ENCODE measurements at places on chromosomes 13 and 19.

DNA sequence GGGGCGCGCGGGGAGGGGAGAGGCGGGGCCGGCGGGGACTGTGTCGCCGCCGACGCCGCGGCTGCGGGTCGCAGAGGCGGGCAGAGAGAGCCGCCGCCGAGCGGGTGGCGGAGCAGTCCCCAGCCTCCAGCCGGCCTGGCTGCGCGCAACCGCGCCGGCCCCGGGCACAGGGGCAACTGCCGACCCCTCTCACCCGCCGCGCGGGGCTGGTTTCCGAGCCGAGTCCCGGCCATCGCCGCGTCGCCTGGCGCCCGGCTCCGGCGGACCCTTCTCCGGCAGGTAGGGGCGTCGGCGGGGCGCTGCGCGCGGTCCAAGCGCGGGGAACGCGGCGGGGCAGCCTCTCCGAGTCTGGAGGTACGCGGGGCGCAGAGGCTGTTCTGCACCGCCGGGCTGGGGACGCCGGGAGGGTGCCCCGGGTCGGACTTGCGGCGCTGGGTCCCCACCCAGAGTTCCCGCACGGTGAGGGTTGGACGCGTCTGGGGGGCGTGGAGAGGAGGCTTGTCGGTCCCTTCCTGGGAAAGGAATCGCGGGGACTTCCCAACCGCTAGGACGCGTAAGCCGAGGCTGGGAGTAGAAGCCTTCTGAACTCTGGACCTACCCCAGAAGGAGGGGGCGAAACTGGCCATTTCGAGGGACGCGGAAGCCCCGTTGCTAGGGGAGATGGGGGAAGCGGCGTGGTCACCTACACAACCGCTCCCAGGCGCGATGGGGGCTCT, 133.6 kb upstream of the MYO16 start:
- no peak for DNase-seq

GRCh38 chr13:76803831-76804230, 82.4 kb downstream of the KCTD12 start:
- DNase-seq = no peak

DNA sequence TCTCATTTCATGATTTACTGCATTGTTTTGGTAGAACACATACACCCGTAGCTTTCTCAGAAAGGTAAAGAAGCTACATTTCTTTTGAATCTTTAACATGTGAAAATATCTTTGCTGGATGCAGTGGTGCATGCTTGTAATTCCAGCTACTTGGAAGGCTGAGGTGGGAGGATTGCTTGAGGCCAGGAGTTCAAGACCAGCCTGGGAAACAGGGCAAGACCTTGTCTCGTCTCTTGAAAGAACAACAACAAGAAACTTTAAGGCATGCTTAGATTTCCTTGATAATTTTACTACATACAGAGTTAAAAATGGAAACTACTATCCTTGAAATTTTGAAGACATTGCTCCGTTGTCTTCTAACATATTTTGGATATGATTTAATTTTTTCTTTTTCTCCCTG, 7.7 kb downstream of the RNF113B start:
- DNase-seq = no peak

GRCh38 chr19:16542045-16542909, at the start of gene CHERP:
CHERP (minus strand) TSS chr19:16542437; CDS start chr19:16542378, 59 bp downstream.
- DNase-seq = peak; percentile 94

- DNase-seq = no peak
Observed at GRCh38 chr13:34868733-34869132, 73.3 kb upstream of the NBEA start.

- no peak for DNase-seq
Observed at GRCh38 chr19:48656840-48657474, 11.0 kb upstream of the CA11 start.

GRCh38 chr19:17553256-17553655, 2.2 kb upstream of the COLGALT1 start:
- no peak for DNase-seq

DNA sequence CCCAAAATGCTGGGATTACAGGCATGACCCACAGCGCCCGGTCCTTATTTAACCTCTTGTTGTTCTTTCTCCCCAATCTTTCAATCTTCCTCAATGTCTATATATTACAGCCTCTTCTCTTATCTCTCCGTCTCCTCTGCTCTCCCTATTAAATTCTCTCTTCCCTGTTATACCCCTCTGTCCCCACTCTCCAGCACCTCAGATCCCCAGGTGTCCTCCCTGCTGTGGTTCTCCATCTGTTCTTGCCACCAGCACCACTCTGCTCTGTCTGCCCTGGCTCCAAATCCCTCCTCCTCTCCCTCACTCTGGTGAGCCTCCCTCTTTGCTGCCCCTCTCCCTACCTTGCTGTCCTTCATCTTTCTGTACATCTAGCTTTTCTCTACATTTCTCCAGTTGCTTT, 1.1 kb downstream of the ZNF600 start:
- no peak for DNase-seq

GRCh38 chr19:55173714-55174409, 6.2 kb downstream of the SYT5 start:
- peak; percentile 65 for DNase-seq

DNA sequence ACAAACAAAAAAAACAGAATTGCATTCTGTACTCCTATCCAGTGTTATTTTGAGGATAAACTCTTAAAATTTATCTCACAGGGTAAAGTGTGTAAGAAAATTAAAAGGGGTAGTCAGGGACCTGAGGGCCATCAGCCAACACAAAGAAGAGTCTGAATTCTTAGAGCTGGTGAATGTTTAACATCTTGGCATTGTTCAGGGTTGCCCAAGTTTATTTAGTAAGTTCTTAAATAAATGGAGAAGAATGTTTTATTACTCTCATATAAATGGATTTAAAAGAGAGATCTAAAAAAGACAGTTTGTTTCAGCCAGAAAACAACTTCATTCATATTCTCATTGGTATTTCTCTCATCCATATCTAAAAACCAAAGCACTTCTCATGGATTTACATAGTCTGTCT, 171.7 kb downstream of the LACC1 start:
- no peak for DNase-seq

GRCh38 chr19:11444059-11444458, 8.6 kb downstream of the PRKCSH start:
- no peak for DNase-seq

DNA sequence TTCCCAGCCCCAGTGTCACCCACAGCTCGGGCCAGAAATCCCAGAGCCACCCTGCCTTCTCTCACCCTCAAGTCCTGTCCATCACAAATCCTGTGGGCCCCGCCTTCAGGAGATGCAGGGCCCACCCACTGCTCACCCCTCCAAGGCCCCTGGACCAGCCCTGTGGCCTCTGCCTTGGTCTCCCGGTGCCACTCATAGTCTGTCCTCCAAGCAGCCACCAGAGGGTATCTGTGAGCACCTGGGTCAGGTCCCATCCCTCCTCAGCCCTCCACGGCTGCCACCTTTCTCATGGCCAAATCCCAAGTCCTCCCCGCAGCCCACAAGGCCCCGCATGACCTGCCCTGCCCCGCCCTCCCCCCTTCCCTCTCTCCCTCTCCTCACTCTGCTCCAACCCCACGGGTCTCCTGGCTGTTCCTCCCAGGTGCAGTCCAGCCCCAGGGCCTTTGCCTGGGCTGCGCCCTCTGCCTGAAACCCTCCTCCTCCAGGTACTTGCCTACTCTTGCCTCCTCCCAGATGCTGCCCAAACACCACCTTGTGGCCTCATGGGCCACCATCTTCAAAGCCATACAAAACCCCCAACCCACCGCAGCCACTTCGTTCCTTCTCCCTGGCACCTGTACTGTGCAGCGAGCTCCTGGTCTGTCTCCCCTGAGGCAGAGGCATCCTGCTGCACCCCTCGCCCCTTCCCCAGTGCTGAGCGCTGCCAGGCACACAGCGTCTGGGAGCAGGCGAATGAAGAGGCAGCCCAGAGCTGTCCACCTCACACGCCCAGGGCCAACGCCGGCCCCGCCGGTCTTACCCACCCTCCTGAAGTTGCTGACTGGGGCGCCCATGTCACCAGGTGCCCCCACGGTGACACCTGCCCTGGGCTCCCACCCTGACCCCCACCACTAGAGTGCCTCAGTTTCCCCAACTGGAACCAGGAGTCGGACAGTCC, 13.2 kb upstream of the UQCR11 start:
- DNase-seq = peak; percentile 72

DNA sequence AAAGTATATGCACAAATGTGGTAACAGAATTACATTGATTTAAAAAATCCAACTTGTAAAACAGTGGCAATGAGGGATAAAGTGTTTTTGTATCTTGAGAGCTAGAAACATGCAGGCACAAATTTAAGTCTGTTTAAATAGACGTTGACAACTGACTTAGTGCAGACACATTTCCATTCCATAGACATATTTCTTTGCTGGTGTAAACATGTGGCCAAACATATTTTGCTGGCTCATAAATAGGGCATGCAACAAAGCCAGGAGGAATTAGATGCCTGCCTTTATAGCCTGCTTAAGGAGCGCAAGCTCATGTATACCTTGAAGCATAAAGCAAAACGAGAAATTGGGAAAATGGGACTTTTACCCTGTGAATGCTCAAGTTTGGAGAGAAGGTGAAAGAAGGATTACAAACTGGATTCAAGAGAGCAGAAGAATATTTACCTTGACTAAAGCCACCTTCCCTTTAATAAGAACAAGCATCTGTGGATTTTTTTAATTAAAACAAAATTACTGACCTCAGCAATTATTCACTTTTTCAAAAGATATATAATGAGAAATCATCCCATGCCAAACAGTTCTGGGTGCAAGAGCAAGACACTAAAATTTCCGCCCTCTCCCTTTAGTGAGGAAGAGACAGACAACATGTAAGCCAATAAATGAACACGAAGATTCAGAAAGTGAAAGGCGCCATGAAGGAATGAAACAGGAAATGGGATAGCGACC, 71.0 kb downstream of the DCT start:
- no peak for DNase-seq

- no peak for DNase-seq
Observed at GRCh38 chr13:112449545-112449930, 73.4 kb downstream of the SPACA7 start.

DNA sequence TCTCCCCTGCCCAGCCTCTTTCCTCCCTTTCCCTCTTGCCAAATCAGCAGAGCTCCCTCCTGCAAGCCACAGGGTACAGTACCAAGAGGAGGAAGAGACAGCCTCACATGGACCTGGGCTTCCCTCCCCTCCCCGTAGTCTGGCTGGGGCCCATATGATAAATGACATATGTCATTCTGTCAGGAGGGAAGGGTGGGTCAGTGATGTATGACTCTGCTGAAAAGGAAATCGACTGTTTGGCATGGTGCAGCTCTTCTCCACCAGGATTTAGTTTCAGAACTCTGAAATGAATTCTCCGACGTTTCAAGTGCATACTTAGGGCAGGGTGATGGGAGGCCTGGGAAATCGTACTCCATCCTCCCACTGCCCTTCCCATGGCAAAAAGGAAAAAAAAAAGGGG, 9.8 kb downstream of the TSHZ3 start:
- DNase-seq = no peak

- DNase-seq = no peak
Observed at GRCh38 chr13:76993021-76993420, 1.1 kb downstream of the CLN5 start.

GRCh38 chr13:38538422-38538821, 148.5 kb upstream of the FREM2 start:
- no peak for DNase-seq

- no peak for DNase-seq
Observed at GRCh38 chr19:43380008-43380407, 26.5 kb downstream of the CD177 start.

- no peak for DNase-seq
Observed at GRCh38 chr13:38570706-38571105, 116.2 kb upstream of the FREM2 start.

GRCh38 chr13:35791184-35791851, 314.8 kb upstream of the MAB21L1 start:
- DNase-seq = no peak

DNA sequence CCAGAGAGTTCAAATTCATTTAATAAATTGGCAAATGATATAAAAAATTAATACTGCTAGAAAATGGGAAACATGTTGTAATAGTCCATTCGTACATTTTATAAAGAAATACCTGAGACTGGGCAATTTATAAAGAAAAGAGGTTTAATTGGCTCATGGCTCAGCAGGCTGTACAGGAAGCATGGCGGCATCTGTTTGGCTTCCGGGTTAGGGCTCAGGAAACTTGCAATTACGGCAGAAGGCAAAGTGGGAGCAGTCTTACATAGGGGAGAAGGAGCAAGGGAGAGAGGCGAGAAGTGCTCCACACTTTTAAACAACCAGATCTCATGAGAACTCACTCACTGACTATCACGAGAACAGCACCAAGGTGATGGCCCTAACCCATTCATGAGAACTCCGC, 512.0 kb downstream of the DACH1 start:
- no peak for DNase-seq

- DNase-seq = no peak
Observed at GRCh38 chr19:7368456-7368855, 19.7 kb downstream of the ARHGEF18 start.

DNA sequence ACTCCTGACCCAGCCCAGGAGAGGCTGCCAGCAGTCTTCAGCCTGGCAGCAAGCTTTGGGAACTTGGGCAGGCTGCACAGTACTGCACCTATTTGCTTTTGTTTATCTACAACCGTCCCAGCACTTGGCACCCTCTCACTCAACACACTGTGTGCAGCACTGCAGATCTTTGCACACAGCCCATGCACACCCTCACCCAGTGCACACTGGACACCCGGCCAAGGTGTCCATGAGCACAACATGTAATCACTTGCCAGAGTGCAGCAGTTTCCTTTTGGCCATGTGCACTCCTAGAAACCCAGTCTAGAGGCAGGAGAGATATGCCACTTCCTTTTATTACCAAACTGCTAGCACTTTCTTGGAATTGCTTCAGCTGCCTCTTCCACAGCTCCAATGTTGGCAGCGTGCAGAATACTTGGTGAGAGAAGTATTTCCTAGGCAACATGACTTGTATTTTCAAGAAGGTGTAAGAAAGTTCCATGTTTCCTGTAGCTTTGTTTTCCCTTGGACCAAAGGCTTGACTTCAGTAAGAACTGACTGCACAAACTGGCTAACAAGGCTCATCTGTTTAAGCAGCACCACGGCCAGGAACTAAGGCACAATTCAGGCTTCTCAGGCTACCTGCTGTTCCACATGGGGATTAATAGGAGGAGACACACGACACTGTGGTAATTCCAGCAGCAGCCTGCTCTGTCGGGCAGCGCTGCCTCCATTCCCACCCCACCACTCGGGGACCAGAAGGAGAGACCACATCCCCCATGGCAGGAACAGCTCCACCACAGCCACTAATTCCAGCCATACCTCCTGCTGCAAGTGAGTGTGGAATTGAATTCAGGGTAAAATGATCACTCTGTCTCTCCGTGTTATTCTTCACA, 15.3 kb downstream of the ATP7B start:
- peak; percentile 74 for DNase-seq

DNA sequence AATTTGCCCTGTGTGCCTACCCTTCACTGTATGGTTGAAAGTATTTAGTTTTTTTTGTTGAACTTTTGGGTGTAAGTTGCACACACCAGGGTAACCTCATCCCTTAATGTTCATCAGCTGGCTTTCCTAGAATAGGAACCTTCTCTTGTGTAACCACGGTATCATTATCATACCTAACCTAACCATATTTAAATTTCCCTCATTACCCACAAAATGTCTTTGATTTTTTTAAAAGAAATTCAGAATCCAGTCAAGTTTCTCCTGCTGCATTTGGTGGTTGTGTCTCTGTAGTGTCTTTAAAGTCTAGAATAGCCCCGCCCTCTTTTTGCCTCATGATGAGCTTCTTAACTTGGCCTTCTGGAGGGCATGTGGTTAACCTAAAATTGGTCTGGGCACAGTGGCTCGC, 80.3 kb downstream of the RYR1 start:
- DNase-seq = no peak
